ENCODE measurements at places on chromosomes 13 and 19.

DNA sequence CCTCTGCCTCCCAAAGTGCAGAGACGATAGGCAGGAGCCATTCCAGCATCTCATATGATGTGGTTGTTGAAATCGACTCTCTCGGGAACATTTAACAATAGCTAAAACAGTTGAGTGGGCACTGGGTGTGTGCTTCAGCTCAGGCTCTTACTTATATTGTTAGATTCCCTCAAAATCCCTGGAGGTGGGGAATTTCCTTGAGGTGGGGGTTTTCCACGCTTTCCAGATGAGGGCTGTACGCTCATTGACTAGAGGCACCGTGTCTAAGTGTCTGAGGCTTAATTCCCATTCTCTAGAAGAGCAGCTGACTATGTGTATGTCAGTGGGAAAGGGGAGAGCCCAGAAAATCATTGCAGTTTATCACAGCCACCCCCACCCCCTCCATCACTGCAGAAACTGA, 10.8 kb upstream of the GRAMD1A start:
- DNase-seq: no peak

DNA sequence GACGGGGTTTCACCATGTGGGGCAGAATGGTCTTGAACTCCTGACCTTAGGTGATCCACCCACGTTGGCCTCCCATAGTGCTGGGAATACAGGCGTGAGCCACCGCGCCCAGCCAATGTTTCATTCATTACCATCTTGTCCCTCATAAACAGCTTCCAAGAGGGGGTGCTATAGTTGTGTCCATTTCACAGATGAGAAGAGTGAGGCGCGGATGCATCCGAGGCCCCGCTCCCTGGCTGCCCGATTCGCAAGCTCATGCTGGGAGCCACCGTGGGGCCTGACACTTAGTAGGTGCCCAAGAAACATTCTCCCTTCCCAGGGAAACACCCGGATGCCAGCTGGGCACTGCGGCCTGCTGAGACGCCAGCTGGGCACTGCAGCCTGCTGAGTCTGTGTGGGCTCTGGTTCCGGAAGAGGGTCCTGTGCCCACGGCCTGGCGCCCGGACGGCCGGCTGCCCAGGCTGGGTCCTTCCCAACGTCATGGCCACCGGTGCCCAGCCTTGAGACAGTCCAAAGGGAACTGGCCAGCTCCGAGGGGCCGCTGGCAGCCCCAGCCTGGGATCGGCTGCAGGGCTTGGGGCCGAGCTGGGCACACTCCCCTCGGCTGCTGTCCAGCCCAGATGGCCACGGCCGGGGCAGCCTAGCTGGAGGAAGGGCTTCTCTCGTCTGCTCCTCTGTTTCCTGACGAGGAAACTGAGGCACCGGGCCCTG, 54.7 kb downstream of the NFIC start:
- no peak for DNase-seq

- no peak for DNase-seq
Measured at GRCh38 chr13:25958986-25959385, 92.8 kb downstream of the SHISA2 start.

GRCh38 chr19:13181747-13182388, 31.7 kb downstream of the IER2 start:
- DNase-seq: peak; percentile 29

GRCh38 chr13:47661076-47661475, 340.0 kb downstream of the SUCLA2 start:
- DNase-seq: no peak

DNA sequence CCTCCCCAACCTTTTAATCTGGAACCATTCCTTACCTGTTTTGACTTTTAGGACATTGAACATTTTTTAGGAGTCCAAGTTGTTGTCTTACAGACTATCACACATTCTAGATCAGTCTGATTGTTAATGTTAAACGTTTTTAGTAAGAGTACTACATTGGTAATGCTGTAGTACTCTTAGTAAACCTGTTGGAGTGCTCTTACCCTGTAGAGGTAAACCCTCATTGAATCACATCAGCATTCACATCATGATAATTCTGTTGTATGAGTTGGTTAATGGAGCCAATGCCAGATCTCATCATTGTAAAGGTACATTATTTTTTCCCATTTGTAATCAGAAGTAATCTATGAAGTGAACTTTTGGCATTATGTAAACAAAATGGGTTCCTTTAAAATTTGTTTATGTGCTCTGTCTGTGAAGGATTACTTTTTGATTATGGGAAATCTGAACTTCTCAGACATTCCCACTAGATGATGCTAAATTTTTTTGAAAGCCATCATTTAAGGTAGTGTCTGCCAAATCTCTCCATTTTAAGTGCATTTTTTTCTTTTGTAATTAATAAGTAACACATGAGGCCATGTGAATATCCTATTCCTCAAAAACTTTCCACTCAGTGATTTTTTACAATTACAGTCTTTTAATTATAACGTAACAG, 55.2 kb downstream of the VWA8 start:
- no peak for DNase-seq

- no peak for DNase-seq
Measured at GRCh38 chr19:44912854-44913253, 1.6 kb upstream of the APOC1 start.

DNA sequence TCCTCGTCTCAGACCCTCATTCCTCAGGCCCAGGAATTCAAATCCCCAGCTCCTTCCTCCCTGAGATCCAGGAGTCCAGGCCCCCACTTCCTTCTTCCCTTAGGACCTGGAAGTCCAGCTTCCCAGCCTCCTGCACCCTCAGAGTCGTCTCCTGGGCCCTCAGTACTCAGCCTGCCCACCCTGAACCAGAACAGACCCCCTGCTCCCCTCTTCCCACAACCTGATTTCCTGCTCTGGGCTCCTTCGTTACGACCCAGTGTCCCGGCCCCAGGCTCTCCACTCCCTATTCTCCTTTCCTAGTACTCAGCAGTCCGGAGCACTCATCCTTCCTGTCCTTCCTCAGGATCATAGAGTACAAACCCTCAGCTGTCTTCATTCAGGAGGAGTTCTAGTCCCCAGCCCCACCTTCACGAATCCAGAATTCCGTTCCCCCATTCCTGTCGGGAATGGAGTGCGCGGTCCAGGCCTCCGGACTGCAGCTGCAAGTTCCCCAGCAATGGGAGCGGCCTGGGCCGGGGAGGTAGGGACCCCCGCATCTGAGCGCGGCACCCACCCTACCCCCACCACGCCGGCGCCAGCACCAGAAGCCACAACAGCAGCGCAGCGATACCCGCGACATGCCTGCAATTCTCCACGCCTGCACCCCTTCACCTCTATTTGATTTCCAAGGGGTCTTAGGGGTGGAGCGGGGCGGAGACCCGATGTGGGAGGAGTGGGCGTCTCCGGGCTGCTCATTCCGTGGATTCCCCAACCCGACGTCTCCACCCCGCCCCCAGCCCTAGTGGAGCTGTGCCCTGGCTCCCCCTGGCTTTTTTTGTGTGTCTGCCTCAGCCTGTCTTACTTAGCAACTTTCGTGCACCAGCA, 12.7 kb downstream of the EGLN2 start:
- no peak for DNase-seq

GRCh38 chr19:10424011-10424637, 3.8 kb downstream of the PDE4A start:
- peak; percentile 47 for DNase-seq

GRCh38 chr13:93144031-93144430, 82.6 kb upstream of the GPC6 start:
- no peak for DNase-seq

DNA sequence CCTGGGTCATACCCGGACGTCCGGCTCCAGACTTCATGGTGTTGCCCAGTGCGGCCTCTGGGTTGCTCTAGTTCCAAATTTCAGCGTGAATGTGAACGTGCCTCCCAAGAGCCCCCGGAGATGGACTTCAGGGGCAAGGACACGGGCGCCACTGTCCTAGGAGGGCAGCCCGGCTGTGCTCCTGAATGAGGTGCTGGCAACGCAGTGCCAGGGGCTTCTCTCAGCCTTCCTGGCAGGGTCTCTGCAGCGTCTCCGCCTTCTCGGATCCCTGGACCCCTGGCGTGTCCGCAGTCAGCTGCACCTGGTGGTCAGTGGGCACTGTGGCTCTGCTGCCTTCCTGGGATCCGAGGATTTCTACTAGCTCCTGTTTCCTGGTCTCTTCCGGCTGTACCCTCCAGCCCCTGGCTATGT, 101.7 kb upstream of the MCF2L start:
- no peak for DNase-seq

- DNase-seq: no peak
Measured at GRCh38 chr13:53782488-53782961, 753.9 kb downstream of the OLFM4 start.

- no peak for DNase-seq
Measured at GRCh38 chr19:8090950-8091349, 38.4 kb downstream of the CCL25 start.

DNA sequence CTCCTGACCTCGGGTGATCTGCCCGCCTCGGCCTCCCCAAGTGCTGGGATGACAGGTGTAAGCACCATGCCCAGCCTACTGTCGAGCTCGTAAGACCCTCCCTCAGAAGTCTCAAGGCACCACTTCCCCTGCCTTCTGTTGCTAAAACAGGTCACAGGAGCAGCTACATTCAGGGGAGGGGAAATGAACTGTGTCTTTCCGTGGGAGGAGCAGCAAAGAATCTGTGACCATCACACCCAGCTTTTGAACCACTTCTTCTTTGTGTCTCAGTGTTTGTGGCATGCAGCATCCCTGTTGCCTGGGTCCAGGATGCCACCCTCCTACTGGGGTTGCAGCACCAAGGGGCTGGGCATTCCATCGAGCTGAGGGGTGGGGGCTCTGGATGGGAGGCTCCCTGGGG, 7.7 kb upstream of the CSNK1G2 start:
- DNase-seq: no peak

- DNase-seq: no peak
Measured at GRCh38 chr13:30173303-30173610, 134.1 kb downstream of the KATNAL1 start.

- DNase-seq: no peak
Measured at GRCh38 chr19:47228168-47228936, 2.6 kb downstream of the BBC3 start.

GRCh38 chr13:99434258-99434788, 66.9 kb upstream of the TM9SF2 start:
- DNase-seq: peak; percentile 75

DNA sequence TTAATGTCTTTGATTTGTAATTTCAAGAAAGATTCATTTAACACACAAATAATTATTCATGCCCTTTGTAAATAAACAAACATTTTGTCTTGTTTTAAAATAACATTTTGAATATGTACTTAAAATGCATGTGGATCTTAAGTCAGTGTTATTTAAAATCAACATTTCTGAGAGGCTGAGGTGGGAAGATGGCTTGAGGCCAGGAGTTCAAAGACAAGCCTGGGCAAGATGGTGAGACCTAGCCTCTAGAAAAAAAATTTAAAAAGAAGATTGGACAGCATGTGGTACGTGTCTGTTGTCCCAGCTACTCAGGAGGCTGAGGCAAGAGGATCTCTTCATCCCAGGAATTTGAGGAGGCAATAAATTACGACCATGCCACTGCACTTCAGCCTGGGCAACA, 1268.2 kb downstream of the SLITRK1 start:
- no peak for DNase-seq

DNA sequence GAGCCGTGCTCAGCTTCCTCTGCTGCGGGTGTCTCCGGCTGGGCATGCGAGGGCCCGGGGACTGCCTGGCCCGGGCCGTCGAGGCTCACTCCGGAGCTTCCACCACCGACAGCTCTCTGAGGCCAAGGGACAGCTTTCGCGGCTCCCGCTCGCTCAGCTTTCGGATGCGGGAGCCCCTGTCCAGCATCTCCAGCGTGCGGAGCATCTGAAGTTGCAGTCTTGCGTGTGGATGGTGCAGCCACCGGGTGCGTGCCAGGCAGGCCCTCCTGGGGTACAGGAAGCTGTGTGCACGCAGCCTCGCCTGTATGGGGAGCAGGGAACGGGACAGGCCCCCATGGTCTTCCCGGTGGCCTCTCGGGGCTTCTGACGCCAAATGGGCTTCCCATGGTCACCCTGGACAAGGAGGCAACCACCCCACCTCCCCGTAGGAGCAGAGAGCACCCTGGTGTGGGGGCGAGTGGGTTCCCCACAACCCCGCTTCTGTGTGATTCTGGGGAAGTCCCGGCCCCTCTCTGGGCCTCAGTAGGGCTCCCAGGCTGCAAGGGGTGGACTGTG, 1.2 kb downstream of the S1PR4 start:
- DNase-seq: peak; percentile 37

GRCh38 chr19:42253245-42254088, 1.5 kb downstream of the ERF start:
- DNase-seq: no peak

GRCh38 chr19:575527-576506, 3.4 kb downstream of the BSG start:
- no peak for DNase-seq
